ENCODE measurements at places on chromosomes 2 and 18. TPM values are rescaled to one million over a fixed set of nuclear protein-coding genes. Genes with fewer than 3 reads are reported as not detected.

Gene TWIST2
- 17.8 TPM for total RNA-seq

Gene SKOR2
- total RNA-seq = not detected

Gene C2orf15
- not detected for total RNA-seq

Gene SPAST
- total RNA-seq = 25.7 TPM
